ENCODE measurements at places on chromosomes 7 and 10.

DNA sequence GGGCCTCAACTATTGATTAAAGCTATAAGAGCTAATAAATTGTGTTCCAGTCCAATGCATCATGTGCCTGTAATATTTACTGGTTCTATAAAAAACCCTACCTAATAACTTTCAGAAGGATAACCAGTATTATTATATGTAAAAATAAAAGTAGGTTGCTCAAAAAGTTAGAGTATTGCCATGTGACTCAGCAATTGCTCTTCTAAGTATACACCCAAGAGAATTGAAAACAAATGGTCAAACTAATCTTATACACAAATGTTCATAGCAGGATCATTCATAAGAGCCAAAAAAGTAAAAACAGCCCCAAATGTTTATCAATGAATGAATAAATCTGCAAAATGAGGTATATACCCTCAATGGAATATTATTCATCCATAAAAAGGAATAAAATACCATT lies 89.5 kb upstream of the TES start:
- DNase-seq: no peak

DNA sequence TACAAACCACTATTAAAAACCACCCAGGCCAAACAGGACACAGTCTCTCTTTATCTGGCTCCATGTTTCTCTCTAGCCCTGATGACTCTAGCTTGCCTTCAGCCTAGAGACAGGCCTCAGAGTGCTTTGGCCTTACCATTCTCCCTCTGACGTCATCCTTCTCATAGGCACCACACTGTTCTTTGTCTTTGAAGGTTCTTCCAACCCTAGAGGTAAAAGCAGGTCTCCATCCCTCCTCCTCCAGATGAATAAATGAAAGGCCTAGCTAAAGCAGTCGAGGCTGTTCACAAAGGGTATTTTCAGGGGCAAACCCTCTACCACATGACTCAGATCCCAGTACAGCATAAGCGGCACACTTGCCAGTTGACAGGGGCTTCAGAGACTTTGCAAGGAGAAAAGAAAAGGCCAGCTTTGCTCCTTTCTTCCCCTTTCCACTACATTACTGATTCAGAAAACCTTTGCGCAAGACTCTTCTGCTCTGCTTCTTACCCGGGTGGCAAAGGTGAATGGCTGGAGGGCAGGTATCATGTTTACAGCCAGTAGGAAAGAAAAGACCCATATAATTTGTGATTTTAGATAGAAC lies 14.8 kb downstream of the NFE2L3 start:
- no peak for DNase-seq

GRCh38 chr7:3673524-3673923 lies 372.5 kb downstream of the SDK1 start:
- no peak for DNase-seq

DNA sequence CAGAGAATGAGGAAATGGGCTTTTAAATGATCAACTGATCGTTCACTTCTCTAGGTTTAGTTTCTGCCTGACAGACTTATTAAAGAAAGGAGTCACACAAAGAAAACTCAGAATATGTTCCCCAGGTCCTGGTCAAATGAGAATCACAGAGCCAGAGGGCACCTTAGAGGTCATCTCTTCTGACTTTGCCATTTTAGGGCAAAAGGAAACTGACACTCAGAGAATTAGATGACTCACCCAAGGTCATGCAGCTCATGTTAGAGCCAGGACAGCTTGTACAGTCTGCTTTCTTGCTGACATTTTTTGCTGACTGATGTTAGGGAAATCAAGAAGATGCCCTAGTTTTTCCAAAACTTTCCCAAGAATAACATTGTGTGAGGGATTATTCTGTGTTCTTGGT lies 312.7 kb upstream of the SP8 start:
- DNase-seq: no peak

DNA sequence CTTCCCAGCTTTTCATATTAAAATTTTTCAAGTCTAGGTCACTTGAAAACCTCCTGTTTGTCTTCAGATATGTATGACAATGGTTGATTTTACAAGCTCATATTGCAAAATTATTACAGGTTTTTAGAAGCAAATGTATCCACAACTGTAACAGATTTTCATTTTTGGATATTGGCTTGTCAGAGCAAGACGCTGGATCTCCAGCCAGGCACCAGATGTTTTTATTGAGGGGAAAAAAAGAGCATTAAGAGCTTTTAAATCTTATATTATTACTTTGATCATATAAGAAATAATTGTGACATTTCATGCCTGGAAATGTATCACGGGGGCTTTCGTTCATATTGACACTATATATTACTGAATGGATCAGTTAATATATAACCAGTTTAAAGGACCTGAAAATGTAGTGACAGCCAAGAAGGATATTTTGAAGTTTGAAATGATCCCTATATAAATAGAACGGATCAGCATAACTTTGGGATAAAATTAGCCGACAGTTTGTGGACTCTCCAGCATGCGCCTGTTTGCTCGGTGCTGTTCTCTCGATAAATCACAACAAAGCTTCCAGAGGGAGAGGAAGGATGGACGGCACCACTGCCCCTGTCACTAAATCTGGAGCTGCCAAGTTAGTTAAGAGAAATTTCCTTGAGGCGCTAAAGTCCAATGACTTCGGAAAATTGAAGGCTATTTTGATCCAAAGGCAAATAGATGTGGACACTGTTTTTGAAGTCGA lies at the start of gene ASB4:
ASB4 (plus strand) TSS at position 553 of the 733 bp plus-strand sequence; CDS start at position 582, 29 bp downstream.
- DNase-seq: no peak

- no peak for DNase-seq
These were observed 183.4 kb downstream of the PRKG1 start for GRCh38 chr10:51257511-51258248.

GRCh38 chr10:79084972-79085597 lies 16.3 kb downstream of the ZMIZ1 start:
- DNase-seq: no peak

- DNase-seq: peak; percentile 65
These were observed 183.5 kb upstream of the INHBA start for GRCh38 chr7:41886262-41886900.

DNA sequence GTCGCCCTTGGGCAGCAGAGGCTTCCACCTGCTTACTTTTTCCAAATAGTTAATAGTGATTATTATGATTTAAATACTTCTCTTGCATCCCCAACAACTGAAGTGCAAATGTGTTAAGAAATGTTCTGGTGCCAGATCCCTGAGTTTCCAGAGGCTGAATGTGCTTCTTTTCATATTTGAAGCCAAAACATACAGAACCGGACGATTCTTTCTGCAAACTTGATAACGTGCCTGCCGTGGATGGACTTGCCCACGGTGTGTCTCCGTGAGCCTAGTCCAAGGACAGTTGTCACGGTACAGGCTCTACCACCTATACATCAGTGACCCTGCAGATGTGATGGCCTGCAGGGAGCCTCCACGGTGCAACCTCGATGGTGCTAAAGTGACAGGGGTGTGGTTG lies 198.6 kb upstream of the LYZL2 start:
- DNase-seq: no peak
